ENCODE measurements at places on chromosomes 3 and 15.

- no peak for DNase-seq
These were observed 223.4 kb upstream of the CGNL1 start for GRCh38 chr15:57152666-57153539.

GRCh38 chr15:28107111-28107903 lies 8.2 kb upstream of the OCA2 start:
- no peak for DNase-seq

DNA sequence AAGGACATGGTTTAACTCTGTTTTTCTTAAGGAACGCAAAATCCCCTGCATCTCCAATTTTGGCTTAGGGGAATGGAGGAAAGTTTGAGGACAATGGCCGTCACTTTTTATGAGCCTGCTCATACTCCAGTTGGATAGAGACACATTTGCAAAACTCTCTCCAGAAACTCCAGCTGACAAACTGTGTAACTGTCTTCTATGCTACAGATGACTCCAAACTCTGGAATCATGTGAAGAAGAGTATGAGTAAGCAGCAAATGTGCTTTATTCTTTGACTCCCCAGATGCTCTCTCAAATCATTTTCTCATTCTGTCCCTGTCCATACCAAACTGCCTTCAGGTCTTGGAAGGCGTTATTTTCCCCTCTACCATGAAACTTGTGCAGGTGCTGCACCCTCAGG lies 226.5 kb upstream of the GPR149 start:
- DNase-seq, result no peak

- DNase-seq, result no peak
These were observed 45.3 kb downstream of the SEMA3G start for GRCh38 chr3:52399593-52399992.

GRCh38 chr3:155603302-155603701 lies 141.6 kb downstream of the PLCH1 start:
- no peak for DNase-seq

DNA sequence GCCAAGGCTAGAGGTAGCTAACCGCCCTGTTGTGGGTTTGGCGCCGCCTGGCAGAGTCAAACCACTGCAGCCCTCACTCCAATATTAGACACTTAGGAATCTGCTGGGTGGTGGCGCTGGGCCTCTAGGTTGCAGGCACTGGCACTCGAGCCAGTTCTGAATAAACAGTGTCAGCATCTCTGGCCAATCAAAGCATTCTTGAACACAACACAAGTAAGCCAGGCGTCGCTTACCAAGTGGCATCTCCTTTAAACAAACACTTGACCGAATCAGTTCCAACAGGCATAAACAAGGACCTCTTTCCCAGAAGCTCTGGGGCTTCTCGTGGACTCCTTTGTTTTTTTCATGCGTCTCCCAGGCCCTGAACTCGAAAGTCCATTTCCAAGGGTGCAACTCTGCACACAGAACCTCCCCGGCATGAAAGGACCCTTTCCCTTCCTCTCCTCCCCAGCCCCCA lies 82.3 kb downstream of the LRIG1 start:
- no peak for DNase-seq

- DNase-seq, result no peak
These were observed 149.5 kb downstream of the RAP2B start for GRCh38 chr3:153311541-153311940.

GRCh38 chr3:195155570-195156241 lies 115.3 kb downstream of the XXYLT1 start:
- no peak for DNase-seq

- no peak for DNase-seq
These were observed 1.4 kb upstream of the GHSR start for GRCh38 chr3:172449466-172450149.

DNA sequence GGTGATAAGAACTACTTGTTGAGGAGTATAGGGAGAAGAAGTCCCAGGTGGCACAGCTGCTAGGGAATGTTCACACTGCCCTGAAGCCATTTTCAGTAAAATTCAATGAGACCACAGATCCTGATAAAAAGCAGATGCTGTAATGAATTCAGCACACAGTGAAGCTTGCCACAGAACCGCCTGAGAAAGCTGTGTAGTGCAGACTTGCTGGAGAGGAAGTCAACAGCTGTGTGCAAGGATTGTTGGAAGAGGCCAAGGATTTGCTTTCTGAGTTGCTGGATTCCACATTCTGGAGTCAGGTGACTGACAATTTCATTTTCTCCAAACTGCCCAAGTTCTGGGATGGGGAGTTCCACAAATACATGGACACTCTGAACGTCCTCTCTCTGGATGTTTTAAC lies 70.9 kb downstream of the ANP32A start:
- DNase-seq, result no peak

DNA sequence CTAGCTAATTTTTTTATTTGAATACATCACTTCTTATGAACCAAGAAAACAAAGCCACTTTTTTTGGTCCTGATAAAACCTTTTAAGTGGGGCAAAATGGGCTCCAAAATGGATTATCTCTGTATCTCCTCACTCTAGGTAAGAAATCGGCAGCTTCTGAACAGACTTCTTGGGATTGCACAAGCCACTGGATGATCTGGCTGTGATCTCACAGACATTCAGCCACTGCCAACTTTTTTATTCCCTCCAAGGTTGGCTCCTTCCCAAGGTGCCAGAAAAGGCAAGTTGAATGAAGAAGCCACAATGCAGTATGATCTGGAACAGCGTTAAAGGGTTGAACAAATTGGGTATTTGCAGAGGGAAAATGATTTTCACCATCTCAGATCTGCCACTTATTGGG lies 73.2 kb downstream of the PRICKLE2 start:
- DNase-seq, result no peak

- no peak for DNase-seq
These were observed 87.7 kb downstream of the TGFBR2 start for GRCh38 chr3:30694148-30694547.

- no peak for DNase-seq
These were observed 451.9 kb downstream of the FOXP1 start for GRCh38 chr3:71131375-71132314.

DNA sequence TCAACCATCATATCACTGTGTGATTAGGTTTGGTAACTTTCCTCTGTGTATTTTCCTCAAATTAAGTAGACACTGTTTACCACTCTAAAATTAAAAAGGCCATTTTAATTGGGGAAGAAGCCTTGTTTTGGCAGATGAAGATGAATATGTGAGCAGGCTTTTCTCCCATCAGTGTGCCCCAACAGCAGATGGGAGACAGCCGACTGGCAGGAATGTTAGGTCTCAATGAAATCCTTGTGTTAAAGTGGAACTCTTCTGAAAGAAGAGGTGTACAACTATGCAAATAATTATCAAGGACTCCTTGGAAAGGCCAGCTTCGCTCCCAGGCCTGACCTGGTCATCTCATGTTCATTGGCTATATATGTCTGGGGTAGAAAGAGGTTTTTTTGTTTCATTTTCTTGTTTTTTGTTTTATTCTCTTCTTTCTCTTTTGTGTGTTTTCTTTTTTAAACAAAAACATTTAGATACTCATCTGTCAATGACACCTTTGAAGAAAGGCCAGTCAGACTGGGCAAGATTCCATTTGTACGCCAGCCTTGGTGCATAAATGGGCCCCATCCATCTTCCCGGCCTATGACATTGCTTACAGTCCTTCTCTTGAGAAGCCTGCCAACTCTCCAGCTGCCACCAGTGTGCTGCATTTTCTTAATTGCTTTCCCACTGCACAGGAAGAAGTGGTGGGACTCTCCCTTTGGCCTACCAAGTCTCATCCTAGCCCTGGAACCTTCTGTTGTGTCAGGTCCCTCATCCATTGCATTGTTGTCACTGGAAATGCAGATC lies 25.8 kb downstream of the LRTM1 start:
- DNase-seq, result no peak

DNA sequence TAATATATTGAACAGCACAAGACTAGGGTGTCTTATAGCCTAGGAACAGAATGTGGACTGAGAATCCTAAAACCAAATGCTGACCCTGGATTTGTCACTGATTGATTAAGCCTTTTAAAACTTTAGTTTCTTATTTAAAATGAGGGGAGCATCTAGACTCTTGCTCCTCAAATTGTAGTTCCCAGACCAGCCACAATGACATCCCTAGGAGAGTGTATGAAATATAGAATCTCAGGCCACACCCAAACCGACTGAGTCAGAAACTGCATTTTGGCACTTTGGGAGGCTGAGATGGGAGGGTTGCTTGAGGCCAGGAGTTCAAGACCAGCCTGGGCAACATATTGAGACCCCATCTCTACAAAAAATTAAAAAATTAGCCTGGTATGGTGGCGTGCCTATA lies 287.8 kb upstream of the UMPS start:
- peak; percentile 6 for DNase-seq

GRCh38 chr15:62153228-62153627 lies 11.9 kb downstream of the C2CD4B start:
- no peak for DNase-seq

DNA sequence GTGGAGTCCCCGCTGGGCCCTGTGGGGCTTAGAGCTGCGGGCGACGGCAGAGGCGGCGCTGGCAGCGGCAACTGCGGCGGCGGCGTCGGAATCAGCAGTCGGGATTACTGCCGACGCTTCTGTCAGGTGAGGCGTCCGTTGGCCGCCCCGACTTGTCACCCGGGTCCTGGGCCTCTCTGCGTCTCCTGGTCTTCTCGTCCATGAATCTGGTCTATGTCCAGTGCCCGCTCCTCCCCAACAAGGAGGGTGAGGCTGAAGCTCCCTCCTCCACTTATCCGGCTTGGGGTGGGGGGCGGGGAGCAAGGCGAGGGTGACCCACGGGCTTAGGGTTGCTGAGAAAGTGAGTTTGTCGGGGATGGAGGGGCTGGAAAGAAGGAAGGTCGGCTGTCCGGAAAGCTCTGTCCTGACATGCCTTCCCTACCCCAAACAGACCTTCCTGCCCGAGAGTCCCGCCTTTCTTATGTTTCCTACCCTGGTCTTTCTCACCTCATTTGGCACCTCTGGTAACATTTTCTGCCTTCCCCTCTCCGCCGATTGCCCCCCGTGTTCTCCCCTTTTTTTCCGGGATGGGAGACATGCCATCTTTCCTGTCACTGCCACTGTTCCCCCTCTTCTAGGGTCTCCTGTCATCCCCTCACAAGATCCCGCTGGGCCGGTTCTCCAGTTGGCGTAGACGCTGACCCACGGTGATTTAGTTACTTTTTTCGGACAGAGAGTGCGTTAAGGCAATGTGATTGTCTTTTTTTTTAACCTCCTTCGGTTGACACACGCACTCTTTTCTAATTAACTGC lies 520 bp downstream of the ZNF654 start:
- DNase-seq, result peak; percentile 13

DNA sequence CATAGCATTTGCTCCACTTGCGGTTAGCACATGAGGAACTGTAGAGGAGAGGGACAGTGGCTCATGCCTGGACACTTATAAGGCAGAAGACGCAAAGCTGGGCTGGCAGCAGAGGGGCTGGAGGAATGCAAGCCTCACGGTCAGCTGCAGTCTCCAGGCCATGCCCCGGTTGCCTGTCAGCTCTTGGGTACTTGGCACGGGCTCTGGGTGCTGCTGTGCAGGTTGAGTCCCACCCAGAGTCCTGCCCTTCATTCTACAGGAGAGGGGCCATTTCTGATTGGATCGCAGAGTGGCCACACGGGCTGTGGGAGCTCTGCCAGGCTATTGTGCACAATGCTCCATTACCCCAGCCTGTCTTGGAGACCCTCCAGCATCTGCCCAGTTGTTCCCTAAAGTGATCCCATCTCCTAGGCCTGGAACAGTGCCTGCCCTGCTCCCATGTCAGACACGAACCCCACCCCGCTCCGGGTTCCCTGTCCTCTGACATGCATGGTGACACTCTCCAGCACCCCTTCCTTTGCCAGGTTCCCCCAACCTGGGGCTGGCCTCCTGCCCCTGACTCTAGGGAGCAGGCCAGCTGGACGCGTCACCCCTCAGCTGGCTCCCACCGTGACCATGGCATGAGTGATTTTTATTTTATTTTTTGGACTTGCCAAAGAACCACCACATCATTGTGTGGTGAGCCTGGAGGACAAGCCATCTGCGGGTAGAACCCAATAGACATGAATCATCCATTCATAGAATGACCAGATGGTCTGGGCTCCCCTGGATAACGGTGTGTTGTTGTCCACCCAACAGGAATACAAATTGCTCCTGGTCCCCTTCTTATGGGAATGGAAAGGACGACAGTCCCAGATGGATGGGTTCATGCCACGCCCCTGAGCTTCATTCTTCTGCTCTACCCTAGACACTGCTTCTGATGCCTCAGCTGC lies 51.0 kb upstream of the KLF13 start:
- DNase-seq, result no peak

DNA sequence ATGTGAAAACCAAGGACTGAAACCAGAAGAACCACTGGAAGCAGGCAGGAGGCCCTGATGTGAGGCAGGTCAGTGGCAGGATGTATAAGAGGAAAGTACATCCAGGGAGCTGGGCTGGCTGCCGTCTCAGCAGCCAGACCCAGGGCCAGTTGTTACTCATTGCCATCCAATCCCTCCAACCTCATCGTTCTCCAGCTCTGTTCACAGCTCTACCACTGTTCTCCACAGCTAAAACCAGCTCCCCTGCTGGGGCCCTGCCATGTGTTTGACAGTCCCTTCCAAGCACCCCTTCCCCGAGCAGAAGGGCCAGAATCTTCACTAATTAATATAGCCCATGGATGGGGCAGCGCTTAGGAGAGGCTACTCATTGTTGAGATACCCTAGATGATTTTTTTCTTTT lies 206.6 kb downstream of the MECOM start:
- no peak for DNase-seq

DNA sequence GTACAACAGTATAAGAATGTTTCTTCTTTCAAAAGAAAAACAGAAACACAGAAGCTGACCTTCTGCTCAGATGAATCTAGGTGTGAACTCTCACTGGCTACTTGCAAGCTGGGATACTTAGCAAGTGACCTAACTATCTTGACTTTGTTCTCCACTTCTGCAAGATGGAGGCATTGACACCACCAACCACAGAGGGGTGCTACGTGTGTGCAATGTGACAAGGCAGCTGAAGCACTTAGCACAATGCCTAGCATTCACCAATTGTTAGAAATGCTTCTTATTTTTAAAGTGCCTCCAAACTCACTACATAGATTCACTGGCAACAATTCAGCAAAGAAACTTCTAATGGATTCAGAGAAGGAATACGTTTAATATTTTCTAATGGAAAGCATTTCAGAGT lies 331.4 kb upstream of the WNT5A start:
- DNase-seq, result no peak

GRCh38 chr15:39426552-39427532 lies 154.0 kb upstream of the THBS1 start:
- peak; percentile 37 for DNase-seq

DNA sequence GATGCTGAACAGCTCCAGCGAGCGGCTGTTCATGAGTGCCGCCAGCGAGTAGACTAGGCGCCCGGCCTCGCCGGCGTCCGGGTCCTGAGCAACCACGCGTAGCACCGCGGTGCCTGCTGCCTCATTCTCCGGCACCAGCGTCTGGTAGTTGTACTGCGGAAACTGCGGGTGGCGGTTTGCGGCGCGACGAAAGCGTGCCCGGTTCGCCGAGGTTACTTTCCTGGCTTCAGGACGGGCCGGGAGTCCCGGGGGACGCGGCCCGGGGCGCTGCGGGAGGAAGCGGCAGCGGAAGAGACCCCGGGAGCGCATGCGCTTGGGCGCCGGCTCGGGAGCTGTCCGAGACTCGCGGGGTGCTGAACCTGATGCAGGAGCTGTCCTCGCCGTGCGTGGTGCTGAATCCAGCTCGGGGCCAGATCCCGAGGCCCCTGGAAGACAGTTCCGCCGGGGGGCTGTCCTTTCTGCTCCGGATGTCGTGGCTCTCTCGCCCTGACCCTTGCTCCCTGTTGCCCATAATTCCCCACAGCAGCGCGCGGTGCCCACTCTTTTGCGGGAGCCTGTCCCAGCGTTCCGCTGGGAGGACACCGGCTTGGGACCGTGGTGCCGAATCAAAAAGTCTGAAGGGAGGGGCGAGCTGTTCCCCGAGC lies 1.1 kb downstream of the CELSR3 start:
- DNase-seq, result no peak

- no peak for DNase-seq
These were observed 340.3 kb downstream of the FOXP1 start for GRCh38 chr3:71243229-71243628.

- DNase-seq, result no peak
These were observed 66.7 kb downstream of the BBX start for GRCh38 chr3:107589454-107589853.
